ENCODE measurements at places on chromosomes 5 and 9.

- DNase-seq = no peak
Measured at GRCh38 chr5:10789726-10790125, 28.7 kb upstream of the DAP start.

DNA sequence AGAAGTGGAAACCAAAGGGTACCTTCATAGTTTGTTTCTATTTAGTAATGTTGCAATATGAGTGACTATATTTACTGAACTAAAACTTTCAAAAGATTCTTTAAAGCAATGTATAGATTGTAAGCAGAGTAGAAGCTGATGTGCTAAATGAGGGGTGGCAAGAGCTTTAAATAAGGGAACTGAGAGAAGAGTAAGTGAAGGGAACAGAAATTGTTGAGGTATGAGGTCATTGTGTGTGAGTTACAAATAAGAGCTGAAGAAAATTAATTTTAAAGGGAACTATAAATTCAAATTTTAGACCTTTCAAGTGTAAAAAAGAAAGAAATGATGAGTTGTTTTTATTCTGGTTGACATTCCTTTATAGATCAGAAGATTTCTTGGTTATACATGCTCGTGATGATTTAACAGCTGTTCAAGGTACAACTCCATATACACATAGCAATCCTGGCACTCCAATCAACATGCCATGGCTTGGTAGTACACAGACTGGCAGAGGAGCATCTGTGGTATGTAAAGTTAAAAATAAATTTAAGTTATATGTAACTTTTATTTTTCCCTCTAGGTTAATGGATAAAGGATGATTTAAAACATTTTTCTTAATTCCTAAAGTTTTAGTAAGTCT is 135.1 kb upstream of the TNFAIP8 start:
- no peak for DNase-seq

DNA sequence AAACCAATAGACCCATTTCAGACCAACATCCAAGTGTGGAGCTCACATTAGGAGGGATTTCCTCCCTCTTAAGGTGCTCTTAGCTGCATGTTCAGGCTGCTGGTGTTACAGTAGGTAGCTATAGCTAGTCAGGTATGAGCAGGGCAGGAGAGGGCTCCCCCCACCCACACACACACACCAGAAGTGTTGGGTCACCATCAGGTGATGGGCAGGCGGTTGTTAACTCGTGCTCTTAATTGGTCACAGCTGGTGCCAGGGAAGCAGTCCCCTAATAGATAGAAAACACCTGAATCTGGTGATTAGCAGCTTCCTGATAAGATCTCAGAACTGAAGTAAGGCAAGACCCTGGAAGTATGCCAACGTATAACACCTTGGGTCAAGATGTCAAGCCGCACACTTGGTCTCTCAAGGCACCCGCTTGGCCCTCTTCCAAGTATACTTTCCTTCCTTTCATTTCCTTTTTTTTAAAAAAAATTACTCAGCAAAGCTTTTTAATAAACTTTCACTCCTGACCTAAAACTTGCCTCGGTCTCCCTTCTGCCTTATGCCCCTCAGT is 532.4 kb downstream of the DNAH5 start:
- DNase-seq = no peak

GRCh38 chr5:22787807-22788206 is 65.3 kb downstream of the CDH12 start:
- DNase-seq = no peak

DNA sequence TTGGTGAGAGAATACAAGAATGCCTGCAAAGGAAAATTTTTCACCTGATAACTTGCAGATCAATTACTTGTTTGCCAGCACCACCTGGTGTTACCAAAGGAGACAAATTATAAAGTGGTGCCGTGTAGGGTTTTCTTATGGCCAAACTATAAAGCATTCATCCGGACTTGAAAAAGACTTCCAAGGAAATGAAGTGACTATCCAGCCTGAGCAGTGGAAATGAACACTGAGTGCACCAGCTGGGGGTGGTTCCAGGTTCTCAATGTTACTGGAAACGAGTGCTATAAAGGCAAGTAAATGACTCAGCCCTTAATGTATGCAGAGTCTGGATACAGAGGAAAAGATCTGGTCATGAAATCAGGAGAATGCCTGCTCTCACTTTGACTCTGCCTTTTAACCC is 113.1 kb downstream of the DNAH5 start:
- no peak for DNase-seq

DNA sequence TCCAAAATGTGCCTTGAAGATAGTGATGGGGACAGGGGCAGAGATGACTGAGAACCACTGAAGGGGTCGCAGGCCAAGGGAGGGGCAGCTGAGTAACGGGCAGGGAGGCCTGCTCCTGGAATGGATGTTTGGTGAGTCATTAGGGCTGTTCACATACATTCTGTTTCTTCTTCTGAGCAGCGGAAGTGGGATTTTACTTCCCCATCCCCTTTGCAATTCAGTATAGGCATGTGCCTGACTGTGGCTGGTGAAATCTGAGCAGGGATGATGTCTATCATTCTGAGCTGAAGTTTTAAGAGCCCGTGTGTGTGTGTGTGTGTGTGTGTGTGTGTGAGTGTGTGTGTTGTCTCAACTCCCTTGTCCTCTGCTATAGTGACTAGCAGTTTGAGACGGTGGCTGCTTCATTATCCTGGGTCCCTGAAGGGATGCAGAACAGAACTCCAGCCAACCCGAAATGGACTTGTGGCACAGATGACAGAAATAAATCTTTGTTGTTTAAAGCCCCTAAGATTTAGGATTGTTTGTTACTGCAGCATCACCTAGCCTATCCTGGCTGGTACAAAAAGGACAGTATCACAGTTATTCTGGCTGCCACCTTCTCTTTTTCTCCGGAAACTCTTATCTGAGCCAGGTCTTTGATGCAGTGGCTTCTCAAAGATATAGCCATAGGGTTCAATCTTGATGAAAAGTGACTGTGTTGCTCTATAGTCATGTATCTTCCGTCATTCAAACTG is 29.2 kb upstream of the TGFBI start:
- DNase-seq = no peak

- DNase-seq = peak; percentile 5
Measured at GRCh38 chr5:149358868-149359495, 1.1 kb downstream of the PCYOX1L start.

- no peak for DNase-seq
Measured at GRCh38 chr5:147554261-147554817, 44.5 kb upstream of the DPYSL3 start.

GRCh38 chr5:68793074-68793473 is 300.7 kb upstream of the SLC30A5 start:
- DNase-seq = no peak

- DNase-seq = no peak
Measured at GRCh38 chr5:25349746-25350145, 705.0 kb upstream of the CDH10 start.

GRCh38 chr9:98983295-98984268 is 39.9 kb downstream of the COL15A1 start:
- DNase-seq = no peak

- no peak for DNase-seq
Measured at GRCh38 chr9:85995599-85995998, 54.7 kb downstream of the NAA35 start.

DNA sequence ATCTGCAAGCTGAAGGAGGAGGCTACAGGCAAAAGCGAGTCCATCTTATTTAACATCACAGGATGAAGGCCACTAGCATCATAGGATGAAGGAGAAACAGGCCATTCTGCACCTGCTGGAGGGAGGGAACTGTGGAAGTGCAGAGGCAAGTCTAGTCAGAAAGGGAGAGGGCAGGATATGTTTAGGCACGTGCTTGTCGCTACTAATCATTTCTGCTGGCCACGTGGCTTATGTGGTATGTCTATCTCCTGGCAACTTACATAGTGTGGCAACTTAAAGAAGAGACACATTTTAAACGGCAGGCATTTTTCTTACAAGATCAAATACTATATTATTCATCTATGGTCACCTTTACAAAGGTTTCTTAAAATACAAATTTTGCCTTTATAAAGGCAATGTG is 74.0 kb downstream of the GNAQ start:
- no peak for DNase-seq

DNA sequence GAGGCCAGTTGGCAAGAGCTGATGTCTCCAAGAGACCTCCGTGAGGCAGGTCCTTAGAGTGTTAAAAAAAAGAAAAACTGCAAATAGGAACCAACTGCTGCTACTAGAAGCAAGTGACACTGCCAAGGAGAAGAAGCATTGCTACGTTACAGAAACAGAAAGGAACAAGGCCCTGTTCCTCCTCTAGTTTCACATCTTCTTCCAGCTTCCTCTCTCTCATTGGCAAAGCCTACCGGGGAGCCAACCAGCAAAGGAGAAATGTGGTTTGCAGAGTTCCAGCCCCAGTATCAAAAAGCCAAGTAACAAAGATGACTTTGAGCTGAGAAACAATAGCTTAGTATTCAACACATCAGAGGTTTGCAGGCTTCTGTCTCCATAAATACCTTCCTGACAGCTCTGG is 145.9 kb downstream of the PRELID2 start:
- DNase-seq = peak; percentile 40
